CD4-positive, alpha-beta T cell treated with Interleukin-1 beta for 1 hour (primary cell): ENCODE measurements at places on chromosomes 7 and 10.

DNA sequence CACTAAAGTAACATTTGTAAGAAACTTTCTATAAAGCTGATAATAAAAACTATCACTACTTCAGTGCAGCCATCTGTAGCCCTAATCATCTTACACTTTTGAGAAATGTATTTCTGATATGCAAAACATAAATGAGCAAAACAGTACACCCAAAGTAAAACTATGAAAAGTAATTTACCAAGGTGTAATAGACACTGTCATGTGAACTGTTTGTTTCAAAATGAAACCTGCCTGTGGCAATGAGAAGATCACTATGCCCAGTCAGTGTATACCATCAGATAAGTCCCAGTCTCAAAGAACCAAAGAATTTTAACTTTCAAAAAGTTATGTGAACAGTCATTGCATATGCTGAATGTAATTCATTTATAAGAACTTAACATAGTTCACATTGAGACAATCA lies 398.1 kb downstream of the CDC14C start:
- no peak for DNase-seq

DNA sequence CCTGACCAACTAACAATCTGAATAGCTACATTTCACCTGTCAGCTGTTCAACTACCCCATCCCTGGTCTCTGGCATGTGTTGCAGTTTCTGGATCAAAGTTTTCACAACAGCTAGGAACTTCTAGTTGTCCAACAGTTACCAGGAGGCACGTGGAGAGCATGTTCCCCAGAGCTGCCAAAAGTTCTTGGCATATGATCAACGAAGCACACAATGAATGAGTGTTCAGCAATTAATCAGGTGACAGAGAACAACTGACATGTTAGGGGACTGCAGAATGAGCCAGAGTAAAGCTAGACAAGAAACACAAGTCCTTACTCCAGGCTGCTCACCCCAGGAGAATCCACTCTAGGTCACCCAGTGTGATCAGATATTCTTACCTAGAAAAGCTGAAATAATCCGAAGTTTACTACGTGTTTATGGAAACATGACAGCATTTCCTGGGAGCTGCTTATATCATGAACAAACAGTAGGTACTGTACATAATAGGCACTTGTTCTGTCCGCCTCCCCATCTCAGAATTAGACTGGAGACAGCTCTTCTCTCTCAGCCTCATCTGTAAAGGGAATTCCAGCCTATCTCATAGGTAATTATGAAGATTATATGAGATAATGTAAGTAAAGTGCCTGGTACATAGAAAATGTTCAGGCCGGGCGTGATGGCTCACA lies 50.6 kb downstream of the ZNF438 start:
- DNase-seq = no peak

- no peak for DNase-seq
Measured at GRCh38 chr10:58980826-58981415, 195.5 kb upstream of the PHYHIPL start.

DNA sequence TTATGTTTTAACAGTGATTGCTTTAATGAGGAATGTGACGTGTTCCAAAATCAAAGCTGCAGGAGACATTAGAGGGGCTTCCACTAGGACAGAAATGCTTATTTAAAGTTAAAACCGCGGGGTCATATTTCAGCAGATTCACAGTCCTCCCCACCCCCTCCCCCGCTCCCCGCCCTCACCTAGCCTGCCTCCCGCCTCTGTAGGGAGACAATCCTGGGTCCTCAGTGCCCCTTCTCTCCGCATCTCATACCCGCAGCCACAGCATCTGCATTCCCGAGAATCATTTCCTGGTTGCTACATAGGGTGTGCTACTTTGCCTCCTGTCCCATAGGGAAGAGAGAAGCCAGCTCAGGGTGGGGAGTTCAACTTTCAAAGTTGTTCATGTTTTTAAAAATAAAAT lies 3.1 kb upstream of the DRGX start:
- no peak for DNase-seq

DNA sequence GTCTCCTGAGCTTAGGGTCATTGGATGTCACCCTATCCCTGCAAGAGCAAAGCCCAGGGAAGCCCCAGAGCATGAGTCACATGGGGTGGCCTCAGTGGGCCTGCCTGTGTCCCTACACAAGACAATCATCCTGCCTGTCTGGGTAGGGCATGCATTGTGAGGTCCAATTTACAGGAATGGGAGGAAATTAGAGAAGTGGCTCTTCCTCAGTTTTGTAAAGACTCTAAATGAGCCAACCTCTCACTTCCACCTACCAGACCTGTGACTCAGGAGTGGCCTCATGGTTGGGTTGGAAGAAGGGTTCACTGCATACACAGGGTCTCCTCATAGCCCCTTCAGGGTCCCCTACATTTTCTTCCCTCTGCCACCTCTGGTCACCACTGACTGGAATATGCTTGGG lies 43.6 kb upstream of the SMNDC1 start:
- DNase-seq = no peak

DNA sequence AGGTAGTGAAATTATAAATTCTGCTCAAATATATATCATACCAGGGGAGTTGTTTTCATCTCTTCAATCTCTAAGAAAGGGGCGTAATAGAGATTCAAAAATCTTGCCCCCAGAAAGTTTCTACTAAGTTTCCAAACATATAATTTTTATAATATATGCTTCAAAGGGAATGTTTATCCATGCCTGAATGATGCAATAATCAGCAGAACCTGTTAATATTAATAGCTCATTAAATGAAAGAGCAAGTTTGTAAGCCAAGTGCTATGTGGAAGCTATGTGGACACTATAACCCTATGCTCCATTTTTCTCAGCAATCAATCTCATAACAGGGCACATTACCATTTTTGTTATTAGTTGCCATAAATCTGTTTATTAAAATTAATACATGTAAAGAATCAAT lies 25.3 kb downstream of the VPS41 start:
- DNase-seq = no peak

DNA sequence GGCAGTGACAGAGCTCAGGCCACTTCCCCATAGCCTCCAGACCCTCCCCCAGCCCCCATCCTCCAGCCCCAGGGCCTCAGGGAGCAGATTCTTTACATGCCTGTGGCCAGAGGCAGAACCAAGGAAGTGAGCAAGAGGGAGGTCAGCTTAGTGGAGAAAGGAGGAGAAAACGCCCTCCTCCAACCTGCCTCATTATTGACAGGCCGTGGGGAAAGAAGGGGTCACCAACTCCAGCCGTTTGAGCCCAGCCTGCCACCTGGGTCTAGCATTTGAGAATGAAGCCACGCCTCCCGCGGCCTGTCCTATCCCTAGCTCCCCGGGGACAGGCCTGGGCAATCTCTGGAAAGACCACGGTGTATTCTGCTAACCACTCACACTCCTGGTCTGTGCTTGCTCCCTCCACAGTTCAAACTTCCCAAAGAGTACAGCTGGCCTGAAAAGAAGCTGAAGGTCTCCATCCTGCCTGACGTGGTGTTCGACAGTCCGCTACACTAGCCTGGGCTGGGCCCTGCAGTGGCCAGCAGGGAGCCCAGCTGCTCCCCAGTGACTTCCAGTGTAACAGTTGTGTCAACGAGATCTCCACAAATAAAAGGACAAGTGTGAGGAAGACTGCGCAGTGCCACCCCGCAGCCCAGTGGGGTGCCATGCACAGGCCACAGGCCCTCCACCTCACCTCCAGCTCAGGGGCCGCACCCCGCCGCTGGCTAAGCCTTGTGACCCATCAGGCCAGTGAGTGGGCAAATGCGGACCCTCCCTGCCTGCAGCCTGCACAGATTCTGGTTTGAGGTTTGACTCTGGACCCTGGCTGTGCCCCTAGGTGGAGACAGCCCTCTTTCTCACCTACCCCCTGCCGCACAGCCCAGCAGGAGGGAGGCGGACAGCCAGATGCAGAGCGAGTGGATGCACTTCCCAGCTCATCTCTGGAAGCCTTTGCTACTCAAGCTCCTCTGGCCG lies 14.3 kb upstream of the TRIM8 start:
- no peak for DNase-seq

DNA sequence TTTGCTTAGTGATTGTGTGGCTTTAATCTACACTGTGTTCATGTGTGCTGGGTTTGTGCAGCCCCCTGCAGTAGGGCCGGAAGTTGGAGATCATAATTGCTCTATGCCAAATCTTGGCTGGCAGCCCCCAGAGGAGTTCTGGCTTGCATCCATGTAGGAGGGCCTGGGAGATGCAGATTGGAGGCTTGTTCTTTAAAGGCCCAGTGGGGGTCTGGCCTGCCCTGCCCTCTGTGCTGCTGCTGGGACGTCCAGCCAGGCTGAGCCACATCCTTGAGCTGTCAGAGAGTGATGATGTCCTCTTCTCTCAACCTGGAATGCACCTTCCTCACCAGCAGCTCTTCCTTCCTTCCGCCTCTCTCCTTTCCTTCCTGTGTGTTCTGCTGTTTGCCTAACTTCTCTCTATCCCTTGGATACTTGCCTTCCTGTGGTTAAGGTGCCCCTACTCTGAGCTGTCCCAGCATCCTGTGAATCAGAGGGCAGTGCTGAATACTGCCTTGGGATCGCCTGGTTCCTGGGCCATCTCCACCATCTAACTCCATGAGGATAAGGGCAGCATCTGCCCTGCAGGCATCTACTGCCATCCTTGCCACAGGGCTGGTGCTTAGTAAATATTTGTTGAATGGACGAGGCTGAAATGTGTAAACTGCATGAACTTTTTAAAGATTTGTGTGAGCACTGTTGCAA lies 30.2 kb downstream of the DOCK1 start:
- no peak for DNase-seq

DNA sequence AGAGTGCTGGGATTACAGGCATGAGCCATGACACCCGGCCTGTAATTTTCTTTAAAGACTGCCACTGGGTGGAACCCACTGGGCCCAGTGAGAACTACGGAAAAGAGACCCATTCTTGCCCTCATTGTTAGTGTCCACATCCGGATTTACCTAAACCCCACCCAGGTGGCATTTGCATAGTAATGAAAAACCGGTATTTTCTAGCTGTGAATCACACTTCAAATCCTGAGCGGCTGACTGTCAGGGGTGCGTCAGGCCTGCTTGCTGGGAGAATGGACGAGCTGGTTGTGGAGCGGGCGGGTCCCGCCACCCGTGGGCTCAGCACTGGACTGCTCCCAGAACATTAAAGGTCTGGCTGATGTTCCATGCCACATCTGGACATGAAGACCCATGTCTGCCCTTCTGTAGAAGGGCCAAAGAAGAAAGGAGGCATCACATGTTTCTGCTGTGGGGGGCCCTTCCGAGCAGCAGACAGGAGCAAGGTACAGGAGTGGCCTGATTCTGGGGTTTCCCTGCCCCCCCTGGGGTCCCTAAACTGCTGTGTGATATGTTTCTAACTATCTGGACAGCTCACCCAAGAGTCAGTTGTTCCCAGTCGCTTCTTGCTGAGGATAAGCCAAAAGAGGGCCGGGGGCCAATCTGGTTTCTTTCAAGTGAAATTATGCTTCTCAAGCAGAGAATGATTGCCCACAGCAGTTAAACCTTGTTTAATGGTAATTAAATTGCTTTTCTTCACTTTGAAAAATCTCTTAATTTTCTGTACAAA lies 46.4 kb downstream of the KIAA1217 start:
- DNase-seq = no peak

GRCh38 chr10:121435099-121435875 lies 163.0 kb downstream of the FGFR2 start:
- no peak for DNase-seq

DNA sequence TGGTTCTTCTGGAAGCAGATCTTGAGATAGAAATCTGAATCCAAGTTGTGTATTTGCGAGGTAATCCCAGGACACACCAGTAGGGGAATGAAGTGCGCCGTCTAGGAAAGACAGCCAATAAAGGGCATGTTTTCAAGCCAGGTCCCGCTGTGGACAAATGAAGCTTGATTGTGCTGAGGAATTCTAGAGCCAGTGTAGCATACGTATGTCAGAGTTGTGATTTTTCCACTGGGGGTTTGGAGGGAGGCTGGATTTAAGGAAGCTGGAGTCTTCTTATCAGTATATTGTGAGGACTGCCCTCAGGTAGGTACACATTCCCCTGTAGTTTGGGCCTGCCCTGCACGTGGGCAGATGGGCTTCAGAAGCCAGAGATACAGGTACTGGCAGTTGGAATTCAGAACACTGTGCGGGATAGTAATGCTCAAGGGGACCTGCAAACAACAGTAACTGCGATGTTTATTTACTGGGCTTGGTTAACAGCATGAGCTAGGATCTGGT lies 50.9 kb downstream of the GALNT11 start:
- DNase-seq = no peak

GRCh38 chr10:35335133-35336083 lies 901 bp upstream of the CCNY start:
- peak; percentile 15 for DNase-seq

- no peak for DNase-seq
Measured at GRCh38 chr7:129773328-129773731, 161.8 kb downstream of the NRF1 start.

DNA sequence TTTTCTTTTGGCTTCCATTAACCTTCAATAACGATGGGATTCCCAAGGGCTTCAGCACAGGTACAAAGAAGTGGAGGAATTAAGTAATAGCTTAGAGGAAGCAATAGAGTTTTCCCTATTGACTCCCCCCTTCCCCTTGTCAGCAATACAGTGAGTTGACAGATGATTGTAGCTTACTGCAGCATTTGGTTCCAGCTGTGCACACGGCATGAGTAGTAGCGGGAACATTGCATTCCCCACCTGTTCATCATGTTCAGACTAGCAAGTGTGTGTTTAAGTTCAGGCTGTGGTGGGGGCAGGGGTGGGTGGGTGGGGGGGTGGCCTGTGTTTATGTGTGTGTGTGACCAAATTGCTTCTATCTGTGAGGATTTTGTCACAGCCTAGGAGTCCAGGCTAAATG lies 4.6 kb upstream of the ADRA2A start:
- no peak for DNase-seq

DNA sequence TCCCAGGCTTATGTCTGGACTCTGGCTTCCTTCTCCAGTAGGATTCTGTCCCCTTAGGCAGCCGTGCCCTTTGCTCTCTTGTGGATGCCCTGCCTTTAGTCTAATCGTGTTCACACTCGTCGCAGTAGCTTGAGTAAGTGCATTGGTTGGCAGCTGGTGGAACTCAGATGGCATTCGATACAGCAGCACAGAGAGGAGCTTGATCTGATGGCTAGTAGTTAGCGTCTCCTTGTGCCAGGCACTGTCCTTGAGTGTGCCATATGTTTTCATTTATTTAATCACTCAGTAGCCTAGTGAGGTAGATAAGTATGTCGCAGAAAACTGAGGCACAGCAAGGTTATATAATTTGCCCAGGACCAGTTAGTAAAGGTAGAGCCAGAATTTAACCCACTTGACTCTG lies 18.2 kb upstream of the PARP12 start:
- DNase-seq = no peak

GRCh38 chr7:152860310-152860709 lies 100.8 kb downstream of the ACTR3B start:
- DNase-seq = no peak

GRCh38 chr10:89373916-89374711 lies 3.7 kb upstream of the IFIT1B start:
- no peak for DNase-seq

- DNase-seq = no peak
Measured at GRCh38 chr7:82244947-82245517, 198.5 kb downstream of the CACNA2D1 start.
